Hindlimb muscle (tissue), 1 donor: ENCODE measurements at places on chromosomes 1 and 21.

GRCh38 chr1:231240531-231240882 lies 505 bp upstream of the GNPAT start:
- DNase-seq: peak; percentile 38

- no peak for DNase-seq
Measured at GRCh38 chr1:16716691-16717335, 23.5 kb upstream of the RNU1-4 start.

DNA sequence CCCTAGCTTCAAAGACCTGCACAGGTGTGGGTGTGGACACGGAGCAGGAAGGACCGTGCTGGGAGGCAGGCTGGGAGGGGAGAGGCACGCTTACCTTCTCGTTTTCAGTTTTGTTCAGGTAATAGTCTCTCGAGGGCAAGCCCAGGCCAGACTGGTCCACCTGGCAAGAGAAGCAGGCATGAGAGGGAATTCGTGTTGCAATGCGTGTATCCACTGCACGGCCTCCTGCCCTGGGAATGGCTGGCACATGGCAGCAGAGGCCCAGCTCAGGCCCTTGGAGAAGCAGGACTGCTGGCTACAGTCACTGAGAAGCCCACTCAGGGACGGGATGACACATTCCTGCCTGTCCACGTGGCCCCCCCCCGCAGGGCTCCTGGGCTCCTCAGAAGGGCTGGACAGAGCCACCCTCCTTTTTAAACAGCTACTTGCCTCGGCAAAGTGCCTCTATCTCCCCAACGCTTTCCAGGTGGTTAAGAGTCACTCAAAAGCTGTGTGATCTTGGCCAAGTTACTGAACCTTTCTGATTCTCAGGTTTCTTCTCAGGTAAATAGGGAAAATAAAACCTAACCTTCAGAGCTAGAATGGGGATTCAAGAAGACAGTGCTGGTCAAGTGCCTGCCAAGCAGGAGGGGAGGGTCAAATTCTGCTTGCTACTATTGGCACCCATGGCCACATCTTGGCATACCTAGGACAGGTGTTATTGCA lies 32.7 kb downstream of the ECE1 start:
- no peak for DNase-seq

DNA sequence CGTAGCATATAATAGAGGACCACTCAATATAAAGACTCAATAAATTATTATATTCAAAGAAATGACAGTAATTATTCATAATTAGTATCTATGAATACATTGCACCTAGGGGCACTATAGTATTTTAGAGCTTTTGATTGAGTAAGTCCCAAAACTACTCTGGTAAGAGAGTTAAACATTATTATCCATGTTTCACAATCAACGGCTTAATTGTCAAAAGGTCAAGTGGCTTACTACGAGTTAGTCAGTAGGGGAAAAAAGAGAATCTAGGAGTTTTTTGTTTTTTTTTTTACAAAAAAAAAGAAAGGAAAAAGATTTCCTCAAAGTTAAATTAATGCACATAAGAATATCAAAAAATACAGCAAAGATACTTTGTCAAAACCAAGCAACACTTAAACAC lies 20.4 kb upstream of the LAMC1 start:
- DNase-seq: no peak

- DNase-seq: no peak
Measured at GRCh38 chr1:204742676-204743251, 57.2 kb upstream of the LRRN2 start.

DNA sequence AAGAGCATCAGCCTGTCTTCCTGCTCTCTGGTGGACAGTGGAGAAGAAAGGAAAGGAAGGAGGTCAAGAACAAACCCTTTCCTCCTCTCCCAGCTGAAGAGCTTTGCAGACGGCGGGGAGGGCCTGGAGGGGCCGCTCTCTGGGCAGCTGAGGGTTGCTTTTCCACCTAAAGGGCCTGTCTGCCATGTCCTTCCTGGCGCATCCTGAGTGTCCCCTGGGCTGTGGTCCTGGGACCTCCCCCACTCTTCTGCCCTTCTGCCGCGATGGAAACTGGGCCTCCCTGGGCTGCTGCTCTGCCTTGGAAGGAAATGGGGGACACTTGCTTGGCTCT lies 107.0 kb downstream of the ETS2 start:
- no peak for DNase-seq

DNA sequence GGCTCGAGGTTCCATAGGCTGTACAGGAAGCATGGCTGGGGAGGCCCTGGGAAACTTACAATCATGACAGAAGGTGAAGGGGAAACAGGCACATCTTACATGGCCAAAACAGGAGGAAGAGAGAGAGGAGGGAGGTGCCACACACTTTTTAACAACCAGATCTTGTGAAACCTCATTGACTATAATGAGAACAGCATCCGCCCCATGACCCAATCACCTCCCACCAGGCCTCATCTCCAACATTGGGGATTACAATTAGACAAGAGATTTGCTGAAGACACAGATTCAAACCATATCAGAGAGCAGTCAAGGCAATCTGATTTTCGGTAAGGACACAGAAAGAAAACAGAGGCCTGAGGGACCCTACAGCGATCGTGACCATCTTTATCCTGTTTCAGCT lies 41.7 kb downstream of the TNFRSF9 start:
- no peak for DNase-seq

- DNase-seq: no peak
Measured at GRCh38 chr1:167409183-167409582, 109.1 kb downstream of the CD247 start.

- DNase-seq: no peak
Measured at GRCh38 chr21:32782698-32783097, 11.1 kb upstream of the PAXBP1 start.

GRCh38 chr1:39943471-39944290 lies 11.3 kb upstream of the MFSD2A start:
- DNase-seq: no peak

DNA sequence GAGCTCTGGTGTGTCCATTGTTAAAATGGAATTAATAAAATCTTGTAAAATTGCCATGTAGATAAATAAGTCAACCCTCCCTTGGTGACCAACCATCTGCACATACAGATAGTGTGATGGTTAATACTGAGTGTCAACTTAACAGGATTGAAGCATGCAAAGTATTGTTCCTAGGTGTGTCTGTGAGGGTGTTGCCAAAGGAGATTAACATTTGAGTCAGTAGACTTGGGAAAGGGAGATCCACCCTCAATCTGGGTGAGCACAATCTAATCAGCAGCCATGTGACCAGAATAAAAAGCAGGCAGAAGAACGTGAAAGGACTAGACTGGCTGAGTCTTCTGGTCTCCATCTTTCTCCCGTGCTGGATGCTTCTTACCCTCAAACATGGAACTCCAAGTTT lies 174.8 kb downstream of the LTN1 start:
- DNase-seq: no peak

- no peak for DNase-seq
Measured at GRCh38 chr1:205692423-205692822, 12.1 kb upstream of the SLC45A3 start.

GRCh38 chr1:6108937-6109614 lies 63.4 kb downstream of the KCNAB2 start:
- DNase-seq: no peak

DNA sequence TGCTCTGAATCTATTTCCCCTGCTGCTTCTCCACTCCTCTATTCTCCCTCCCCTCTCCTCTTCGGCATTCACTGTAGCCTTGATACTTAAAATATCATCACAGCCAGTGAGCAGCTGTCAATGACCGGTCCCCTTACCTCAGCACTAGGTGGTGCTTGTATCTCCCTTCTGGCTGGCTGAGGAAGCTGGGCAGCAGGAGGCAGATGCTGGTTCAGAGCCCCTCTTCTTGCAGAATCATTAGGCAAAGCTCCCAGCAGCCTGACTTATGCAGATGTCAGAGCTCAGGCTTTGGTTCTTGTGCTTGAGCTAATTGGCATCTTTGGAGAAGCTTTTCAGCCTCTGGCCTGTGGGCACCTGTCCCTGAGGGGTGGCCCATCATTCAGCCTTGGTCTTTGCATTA lies 31.9 kb upstream of the KCNA2 start:
- no peak for DNase-seq

- no peak for DNase-seq
Measured at GRCh38 chr1:6912518-6912917, 127.3 kb downstream of the CAMTA1 start.

GRCh38 chr21:15560383-15561056 lies 169.3 kb upstream of the USP25 start:
- DNase-seq: no peak

GRCh38 chr21:29888437-29888836 lies 51.4 kb downstream of the GRIK1 start:
- DNase-seq: no peak
